ENCODE measurements at places on chromosomes 4 and X.

GRCh38 chr4:145044341-145044740 is 53.7 kb downstream of the ANAPC10 start:
- peak; percentile 3 for DNase-seq

- peak; percentile 9 for DNase-seq
These were observed 72.5 kb upstream of the KCNIP4 start for GRCh38 chr4:22021106-22021505.

- no peak for DNase-seq
These were observed 22.3 kb upstream of the NSG1 start for GRCh38 chr4:4364486-4365208.

- no peak for DNase-seq
These were observed 2.0 kb downstream of the SETD7 start for GRCh38 chr4:139553751-139554641.

- DNase-seq: no peak
These were observed 16.1 kb downstream of the CLCN4 start for GRCh38 chrX:10172877-10173276.

DNA sequence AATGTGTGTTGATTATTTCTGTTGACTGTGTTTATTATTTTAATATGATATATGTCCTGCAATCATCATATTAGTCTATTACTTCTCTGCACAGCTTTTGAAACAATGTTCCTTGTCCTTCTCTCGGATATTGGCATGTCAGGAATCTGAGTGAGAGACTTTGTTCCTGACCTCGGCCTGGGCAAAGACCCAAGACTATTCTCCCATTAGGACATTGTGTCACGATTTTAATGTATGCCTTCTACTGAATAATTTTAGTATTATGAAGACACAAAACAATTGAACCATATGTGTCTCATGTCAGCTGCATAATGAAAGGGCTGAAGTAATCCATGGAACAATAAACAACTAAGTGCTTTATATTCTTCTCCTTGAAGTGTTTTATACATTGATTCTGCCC is 580.8 kb upstream of the TENM3 start:
- DNase-seq: peak; percentile 30

GRCh38 chr4:145979160-145979559 is 40.5 kb upstream of the ZNF827 start:
- no peak for DNase-seq

GRCh38 chr4:107153228-107153627 is 117.1 kb upstream of the DKK2 start:
- DNase-seq: peak; percentile 30

DNA sequence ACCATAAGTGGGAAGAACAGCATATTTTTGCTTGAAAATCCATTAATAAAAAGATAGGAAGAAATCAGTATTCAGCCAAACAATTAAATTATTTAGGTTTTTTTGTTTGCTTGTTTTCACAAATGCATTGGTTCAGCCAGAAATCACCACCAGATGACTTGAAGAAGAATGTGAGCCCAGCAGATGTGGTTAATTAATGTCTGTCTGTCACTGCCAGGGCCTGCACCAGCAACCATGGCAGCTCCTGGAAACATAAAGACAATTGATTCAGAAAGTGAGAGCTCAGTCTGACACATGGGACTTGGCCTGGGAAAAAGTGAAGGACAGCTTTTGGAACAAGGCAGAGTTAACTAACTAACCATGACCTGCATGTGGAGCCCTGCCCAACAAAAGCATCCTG is 74.0 kb downstream of the MAOB start:
- DNase-seq: no peak
